ENCODE measurements at places on chromosomes 5 and 9.

DNA sequence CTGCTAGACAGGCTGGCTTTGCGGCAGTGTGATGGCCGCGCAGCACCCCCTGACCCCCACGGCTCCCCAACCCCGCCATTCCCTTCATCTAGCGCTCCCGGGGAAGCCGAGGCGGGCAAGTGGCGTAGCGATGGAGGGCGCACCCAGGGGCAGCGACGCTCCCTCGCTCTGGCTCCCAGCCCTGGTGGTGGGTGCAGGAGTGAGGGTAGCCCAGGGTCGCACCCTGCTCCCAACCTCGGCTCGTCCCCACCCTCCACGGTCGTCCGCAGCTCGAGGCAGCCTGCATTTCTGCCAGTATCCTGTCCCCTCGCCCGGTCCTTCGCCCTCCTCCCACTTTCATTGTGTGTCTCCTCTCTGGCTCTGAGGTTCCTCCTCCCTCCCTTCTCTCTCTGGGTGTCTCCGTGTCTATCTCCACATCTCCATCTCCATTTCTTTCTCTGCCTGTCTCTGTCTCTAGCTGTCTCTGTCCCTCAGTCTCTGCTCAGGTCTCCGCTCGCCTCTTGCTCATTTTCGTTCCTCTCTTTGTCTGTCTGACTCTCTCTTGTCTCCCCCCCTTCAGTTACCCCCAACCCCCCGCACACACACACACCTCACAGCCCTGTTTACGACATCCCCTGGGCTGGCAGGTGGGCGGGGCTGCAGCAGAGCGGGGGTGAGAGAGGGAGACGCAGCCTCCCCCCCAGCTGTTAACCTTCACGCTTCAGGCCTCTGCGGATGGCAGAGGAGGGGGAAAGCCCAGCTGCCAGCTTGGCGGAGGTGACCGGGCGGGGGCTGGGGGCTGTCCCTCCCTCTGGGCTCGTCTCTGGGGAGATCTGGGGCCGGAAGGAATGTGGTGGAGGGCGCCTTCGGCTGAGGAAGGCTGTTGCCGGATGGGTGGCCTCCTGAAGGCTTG, 48.7 kb upstream of the PSD2 start:
- peak; percentile 45 for DNase-seq

- DNase-seq, result no peak
Observed at GRCh38 chr5:109921735-109922380, 232.1 kb downstream of the MAN2A1 start.

DNA sequence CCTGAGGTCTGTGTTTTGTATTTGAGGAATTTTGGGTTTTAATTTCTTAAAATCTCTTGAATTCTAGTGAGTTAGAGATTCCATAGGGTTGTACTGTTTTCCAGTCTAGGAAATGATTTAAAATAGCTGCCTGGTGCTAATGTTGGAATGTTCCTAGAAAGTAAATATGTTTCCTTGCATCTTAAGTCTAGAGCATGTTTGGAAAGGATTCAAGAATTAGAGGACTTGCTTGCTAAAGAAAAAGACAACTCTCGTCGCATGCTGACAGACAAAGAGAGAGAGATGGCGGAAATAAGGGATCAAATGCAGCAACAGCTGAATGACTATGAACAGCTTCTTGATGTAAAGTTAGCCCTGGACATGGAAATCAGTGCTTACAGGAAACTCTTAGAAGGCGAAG, 41.8 kb downstream of the LMNB1 start:
- peak; percentile 39 for DNase-seq

DNA sequence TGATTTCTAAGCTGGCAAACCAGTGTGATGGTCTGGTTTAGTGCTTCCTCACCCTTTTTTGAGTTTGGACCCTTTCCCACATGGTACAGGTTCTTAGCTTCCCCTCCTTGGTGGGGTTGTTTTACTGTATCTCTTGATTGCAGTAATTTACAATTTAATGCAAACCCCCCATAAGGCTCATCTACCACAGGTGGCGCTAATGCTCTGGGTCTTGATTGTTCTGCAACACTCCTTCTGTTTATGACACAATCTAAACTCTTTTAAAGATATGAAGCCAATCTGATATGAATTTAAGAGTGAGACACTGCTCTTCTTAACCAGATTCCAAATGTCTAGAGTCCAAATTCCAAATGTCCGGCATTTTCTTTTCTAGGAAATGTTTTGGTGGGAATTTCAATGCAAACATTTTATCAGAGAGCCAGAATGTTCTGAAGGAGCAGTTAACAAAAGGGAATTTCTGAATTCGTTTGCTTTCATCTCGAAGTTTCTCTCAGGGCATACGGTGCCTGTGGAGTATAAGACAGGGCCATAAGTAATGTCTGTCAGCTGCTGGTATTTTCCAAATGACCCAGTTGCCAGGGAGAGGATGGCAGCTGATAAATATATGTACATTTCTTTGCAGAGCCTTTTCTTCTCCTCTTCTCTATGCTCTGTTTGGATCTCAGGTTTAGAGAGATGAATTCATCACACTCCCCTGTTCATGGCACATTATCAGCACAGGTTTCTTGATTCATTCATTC, 246.8 kb downstream of the ARHGAP26 start:
- DNase-seq, result peak; percentile 73

DNA sequence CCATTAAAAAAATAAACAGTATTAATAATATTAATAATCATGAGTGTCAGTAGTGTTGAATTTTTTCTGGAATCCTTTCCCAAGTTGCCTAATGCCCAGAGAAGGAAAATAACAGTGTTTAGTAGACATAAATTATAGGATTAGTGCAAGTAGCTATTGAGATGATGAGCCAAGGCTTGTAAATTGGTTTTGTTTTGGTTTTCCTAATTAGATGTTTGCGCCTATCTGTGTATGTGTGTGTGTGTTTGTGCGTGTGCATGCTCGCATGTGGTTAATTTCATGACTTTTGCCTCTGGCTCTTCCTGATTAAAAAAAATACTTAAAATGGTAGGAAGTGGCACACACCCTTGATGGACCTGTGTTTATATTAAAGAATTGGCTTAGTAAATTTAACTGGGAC, 55.4 kb downstream of the FXN start:
- DNase-seq, result no peak

DNA sequence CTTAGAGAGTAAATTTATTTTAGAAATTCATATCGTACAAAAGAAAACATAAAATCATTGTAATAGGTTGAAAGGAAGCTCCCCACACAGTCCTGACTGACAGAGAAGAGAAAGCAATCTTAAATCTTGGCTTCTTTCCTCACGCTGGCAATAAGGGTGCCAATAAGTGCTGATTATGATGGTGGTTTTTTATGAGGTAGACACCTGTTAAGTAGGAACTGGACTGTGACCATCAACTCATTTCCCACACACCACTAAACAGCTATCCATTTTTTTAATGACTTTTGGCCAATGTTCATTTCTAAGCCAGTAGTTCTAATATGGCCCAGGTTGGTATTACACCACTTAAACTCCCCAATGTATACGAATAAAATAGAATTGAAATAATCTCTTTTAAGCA, 893.5 kb upstream of the NUDT12 start:
- no peak for DNase-seq

DNA sequence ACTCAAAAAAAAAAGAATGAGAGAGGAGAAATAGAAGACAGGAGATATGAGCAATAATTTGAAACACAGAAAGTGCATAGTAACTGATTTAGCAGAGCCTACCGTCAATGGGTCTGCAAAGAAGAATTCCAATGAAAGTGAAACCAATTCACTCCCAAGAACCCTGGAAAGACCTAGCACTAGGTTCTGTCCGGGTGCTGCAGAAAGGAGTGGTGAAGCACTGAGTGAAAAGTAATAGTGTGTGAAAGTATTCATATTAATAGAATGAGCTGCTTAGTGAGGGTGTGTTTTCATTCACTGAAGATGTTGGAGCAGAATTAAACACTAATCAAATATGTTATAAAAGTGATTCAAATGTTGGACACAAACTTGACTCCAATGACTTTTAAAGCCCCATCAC, 51.3 kb upstream of the SLC30A5 start:
- DNase-seq, result no peak

DNA sequence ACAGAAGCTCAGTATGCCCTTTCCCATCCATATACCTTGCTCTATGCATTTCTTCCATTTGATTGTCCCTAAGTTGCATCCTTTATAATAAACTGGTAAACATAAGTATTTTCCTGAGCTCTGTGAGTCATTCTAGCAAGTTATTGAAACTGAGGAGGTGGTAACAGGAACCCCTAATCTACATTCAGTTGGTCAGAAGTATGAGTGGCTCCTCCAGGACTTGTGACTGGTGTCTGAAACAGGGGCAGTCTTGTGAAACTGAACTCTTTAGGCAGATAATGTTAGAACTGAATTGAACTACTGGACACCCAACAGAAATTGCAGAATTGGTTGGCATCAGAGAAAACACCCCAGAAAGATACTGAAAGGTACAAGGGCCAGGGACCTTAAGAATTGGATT, 133.1 kb upstream of the POU5F2 start:
- no peak for DNase-seq

- DNase-seq, result peak; percentile 35
Observed at GRCh38 chr5:122091936-122092600, 14.0 kb upstream of the LOX start.

DNA sequence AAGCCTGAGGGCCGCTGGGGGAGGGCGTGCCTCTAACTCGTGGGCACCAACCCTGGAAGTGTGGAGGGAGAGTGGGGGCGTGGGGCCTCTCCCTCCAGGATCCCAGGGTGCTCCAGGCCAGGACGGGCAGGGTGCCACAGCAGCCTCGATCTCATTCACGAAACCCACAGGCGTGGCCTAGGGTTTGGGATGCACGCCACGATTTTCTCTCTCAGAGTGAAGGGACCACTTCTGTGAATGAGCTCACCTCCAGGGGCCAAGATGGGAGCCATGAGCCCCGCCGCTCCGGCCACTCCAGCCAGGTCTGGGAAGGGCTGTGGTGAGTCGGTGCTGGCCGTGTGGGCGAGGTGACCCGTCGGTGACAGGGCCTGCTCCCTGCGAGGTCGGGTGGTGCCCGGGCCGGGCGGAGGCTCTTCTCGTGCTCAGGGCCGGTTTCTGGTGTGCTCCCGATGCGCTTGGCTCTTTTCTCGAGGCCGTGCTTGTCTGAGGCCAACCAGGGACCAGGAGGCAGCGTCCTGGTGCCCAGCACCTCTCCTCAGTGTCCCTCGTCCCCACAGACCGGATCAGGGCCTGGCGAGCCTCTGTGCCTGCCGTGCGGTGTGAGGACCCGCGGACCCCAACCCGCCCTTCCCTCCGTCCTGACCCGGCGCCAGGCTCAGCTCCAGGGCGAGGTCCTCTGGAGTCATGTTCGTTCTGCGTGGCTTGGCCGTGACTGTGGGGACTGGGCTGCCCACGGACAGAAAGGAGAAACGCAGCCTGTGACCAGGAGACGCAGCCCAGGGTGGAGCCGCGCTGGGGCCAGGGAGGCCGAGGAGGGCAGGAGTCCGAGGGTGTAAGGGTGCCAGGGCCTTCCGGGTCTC, 31.0 kb downstream of the TPPP start:
- no peak for DNase-seq

- no peak for DNase-seq
Observed at GRCh38 chr9:36930941-36931340, 103.1 kb downstream of the PAX5 start.

DNA sequence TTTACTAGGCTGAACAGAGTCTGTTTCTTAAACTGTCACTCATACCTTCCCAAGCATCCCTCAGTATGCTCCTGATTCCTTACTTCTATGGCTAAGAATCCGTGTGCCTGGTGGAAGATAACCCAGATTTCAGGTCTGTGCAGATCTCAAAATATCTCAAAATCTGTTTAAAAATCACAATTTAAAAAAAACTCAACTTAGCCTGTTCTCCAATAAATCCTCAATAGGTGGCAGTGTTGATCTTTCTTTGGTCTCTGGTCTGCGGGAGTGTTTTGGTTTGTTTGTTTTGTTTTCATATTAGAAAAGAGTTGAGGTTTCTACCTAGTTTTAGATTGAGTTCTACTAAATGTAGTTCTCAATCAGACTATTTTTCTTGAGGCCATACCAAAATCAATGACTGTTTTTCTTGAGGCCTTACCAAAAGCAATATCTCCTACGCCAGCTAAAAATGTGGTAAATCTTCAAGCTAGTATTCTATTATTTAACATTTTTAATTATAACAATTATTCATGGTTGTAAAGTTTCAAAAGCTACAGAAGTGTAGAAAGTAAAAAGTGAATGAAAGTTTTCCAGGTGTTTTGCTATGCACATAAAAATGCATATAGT, 57.9 kb downstream of the TGFBR1 start:
- peak; percentile 64 for DNase-seq

DNA sequence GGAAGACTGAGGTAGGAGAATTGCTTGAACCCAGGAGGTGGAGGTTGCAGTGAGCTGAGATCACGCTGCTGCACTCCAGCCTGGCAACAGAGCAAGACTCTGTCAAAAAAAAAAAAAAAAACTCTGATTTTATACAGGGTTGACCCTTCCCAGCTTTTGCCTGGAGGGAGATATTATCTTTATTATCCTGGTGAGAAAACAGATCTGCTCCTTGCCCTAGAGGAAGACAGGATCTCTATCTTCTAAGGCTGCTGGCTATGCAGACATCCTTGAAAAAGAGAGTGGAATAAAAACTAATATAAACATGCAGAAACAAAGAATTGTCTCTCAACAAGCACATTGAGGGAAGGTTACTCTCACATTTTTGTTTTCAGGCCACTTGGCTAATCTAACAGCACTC, 1503.4 kb upstream of the WWC1 start:
- DNase-seq, result peak; percentile 65

GRCh38 chr9:15299374-15299939, 7.6 kb downstream of the TTC39B start:
- no peak for DNase-seq

DNA sequence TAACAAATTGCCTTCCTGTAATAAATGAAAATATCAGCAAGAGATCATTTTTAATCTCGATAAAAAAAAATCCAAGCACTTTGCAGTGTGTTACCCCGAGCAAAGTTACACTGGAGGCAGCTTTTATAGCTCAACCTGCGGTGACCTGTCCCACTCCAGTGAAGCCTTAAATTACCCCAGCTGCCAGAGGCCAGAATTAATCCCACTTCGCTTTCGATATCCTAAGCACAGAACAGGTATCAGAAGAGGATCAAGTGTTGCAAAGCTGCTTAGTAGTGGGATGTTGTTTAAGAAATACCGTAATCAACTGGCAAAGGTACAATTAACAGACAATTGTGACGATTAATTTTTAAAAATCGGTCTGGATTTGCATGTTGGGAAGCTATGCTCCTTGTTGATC, 314.0 kb downstream of the AGTPBP1 start:
- no peak for DNase-seq

- no peak for DNase-seq
Observed at GRCh38 chr9:136386018-136386417, 12.5 kb upstream of the CARD9 start.

- DNase-seq, result no peak
Observed at GRCh38 chr5:83891261-83891660, 170.6 kb upstream of the HAPLN1 start.

GRCh38 chr5:95471942-95472341, 80.8 kb downstream of the FAM81B start:
- no peak for DNase-seq

- DNase-seq, result peak; percentile 47
Observed at GRCh38 chr9:24382566-24382965, 163.1 kb downstream of the IZUMO3 start.

DNA sequence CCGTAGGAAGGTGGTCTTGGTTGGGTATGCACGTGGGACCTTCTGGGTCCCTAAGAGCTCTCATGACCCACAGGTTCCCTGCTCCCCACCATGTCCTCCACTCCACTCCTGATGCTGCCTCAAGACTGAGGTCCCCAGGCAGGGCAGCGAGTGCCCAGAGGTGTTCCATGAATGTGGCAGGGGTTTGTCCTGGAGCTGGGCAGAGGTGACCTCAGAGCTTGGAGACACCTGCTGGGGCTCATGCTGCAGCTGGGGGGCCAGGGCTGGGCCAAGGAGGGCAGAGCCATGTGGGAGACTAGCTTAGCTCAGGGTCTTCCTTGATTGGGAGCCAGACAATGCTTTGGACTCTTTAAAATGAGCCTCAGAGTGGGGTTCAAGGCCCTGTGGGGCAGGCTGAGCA, 74.0 kb upstream of the PITX1 start:
- no peak for DNase-seq

- no peak for DNase-seq
Observed at GRCh38 chr5:163177971-163178370, 259.4 kb upstream of the CCNG1 start.

Measured in umbilical cord (tissue), 2 donors.